CD4-positive, alpha-beta T cell treated with Interleukin-15 for 4 hours (primary cell): ENCODE measurements at places on chromosomes 4 and X.
A peak's percentile ranks its signal among the peaks of the same experiment; 100 is the strongest.

DNA sequence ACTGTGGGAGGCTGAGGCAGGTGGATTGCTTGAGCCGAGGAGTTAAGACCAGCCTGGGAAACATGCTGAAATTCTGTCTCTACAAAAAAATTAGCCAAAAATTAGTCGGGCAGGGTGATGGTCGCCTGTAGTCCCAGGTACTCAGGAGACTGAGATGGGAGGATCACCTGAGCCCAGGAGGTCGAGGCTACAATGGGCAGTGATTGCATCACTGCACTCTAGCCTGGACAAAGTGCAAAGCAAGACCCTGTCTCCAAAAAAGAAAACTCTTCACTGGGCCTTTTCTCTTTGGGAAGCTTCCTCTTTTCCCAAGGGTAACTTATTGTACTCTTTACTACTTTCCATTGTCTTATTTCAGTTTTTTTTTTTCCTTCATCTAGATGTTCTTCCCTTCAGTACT, 88.9 kb downstream of the UBE2K start:
- DNase-seq: no peak

GRCh38 chr4:24809815-24810405, 14.5 kb downstream of the SOD3 start:
- no peak for DNase-seq

DNA sequence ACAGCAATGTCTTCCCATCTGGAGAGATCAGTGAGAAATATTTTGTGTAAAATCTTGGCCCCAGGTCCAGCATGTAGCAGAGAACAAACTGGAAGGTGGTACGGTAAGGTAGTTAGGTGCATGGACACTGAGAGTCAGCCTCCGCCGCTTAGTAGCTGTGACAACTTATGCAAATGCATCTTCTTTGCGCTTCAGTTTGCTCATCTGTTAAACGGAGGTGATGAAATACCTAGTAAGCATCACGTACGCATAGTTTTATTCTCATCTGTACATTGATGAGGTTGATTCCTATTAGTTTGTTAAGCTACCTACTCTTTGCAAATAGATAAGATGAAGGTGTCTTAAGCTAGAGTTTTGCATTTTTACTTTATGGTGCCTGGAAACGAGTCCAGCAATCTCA, 80.0 kb upstream of the MSX1 start:
- DNase-seq: no peak

DNA sequence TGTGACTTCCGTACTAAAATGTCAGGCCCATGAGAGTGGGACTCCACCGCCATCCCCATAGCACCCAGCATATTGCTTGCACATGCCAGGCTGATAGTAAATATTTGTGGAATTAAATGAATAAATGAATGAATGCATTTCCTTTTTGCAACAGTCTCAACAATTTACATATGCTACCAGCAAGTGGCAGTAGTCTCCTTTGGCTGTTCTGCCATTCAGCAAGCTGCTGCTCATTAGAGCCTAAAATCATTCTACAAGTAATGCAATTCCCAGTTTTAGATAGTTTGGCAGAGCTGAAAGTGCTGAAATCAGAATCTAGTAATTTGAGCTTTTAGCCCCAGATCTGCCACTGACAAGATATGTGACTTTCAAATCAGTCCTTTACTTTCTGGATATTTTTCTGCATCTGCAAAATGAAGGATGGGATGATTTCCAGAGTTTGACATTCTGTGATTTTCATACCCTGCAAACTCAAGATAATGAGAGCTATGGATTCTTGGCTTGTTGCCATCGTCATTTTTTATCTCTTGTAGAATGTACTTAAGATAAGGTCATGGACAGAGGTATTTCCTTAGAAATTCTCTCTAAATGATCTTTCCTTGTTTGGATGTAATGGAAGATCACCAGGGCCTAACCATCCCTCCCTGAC, 35.7 kb upstream of the INTS6L start:
- peak; percentile 38 for DNase-seq

GRCh38 chrX:15214588-15214987, 55.3 kb downstream of the ASB9 start:
- no peak for DNase-seq

- no peak for DNase-seq
These were observed 144.3 kb upstream of the STX18 start for GRCh38 chr4:4685810-4686795.

- no peak for DNase-seq
These were observed 32.6 kb downstream of the HMX1 start for GRCh38 chr4:8838961-8839431.

DNA sequence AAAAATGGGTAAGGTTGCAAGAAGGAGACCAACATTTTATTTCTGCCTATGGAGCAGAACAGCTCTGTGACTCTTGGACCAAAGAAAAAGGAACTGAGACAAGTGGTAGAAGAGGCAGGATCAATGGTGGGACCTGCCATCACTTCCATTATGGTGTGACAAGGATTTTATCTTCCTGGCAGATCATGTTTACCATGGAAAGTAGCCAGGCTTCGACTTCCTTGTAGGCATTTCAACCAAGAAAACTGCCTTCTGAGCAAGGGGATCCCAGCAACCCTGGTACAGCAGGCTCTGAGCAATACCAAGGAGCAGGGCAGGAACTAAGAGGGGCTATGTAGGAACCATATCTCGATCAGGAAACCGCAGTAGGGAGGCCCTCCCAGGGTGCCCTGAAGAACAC, 317.4 kb downstream of the IQCM start:
- no peak for DNase-seq

GRCh38 chrX:106955004-106955772, 35.0 kb downstream of the CLDN2 start:
- no peak for DNase-seq
